ENCODE measurements at places on chromosomes 2 and 18.
A peak's percentile ranks its signal among the peaks of the same experiment; 100 is the strongest.

DNA sequence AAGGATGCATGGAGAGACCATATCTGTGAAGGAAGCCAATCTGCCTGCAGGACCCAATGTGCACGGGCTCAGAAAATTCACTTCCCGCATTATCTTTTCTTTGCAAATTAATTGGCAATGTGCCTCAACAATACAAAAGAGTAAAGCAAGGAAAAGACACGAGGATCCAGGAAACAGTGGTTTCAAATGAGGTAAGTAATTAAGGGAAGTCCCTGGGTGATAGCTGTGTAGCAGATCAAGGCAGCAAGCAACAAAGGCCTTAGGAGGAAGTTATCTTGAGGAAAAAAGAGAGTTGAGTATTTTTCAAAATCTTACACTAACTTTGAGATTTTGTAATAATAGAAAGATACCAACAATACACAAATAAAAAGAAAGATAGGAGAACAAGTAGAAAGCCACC lies 44.3 kb upstream of the TGIF1 start:
- DNase-seq: no peak

- DNase-seq: no peak
Observed at GRCh38 chr2:187302586-187302985, 145.5 kb downstream of the CALCRL start.

DNA sequence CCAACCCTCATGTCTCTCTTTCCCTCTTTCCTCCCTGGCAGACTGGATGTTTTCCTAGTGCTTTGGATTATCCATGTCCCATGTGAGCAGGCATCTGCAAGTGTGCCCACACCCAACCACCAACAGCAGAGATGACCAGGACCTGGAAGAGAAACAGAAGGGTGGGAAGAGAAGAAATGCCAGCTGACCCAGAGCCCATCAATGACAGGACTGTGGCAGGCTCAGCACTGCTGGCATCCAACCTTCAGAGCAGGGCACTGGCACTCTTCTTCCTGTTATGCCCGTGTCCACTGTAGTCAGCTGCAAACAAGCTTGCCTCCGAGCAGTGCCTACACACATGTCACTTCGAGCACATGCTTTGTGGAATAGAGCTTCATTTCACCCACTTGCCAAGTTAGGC lies 121.1 kb downstream of the TANC1 start:
- no peak for DNase-seq

DNA sequence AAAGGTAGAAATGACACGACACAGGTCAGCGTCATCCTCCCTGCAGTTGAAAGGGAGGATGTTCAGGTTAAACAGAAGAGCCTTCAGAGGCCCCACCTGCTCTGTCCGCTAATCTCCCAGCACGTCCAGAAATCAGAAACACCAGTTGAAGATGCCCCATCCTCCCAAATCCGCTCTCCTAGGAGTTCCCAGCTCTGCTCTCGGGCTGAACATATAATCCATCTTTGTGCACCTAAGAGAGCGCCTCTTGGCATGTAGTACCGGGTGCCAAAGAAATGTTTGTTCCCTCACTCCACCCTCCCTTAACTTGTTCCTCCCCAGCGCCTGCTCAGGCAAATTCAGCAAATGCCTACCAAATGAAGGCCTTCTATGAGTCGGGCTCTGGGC lies 145.2 kb upstream of the SMAD2 start:
- DNase-seq: no peak

GRCh38 chr18:64966667-64967066 lies 784.1 kb upstream of the CDH7 start:
- no peak for DNase-seq

GRCh38 chr2:157747695-157748370 lies 119.2 kb upstream of the ACVR1C start:
- no peak for DNase-seq

DNA sequence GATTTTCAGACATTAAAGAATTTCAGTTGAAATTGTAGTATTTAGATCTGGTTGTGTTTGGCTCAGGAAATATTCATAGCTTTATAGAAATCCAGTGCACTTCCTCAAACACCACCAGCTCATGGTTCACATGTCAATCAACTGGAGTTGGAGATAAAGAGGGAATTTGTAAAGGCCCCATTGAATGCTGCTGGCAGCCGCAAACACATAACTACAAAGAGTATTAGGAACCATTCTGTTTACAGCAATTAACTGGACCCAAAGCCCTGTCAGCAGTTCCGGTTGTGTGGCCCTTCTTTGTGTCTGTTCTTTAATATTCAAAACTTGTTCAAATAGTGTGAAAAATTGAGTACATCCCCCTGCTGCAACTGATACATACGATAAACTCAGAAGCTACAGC lies 107.4 kb upstream of the LRRTM4 start:
- DNase-seq: no peak

GRCh38 chr2:118167026-118167425 lies 78.8 kb downstream of the INSIG2 start:
- no peak for DNase-seq

DNA sequence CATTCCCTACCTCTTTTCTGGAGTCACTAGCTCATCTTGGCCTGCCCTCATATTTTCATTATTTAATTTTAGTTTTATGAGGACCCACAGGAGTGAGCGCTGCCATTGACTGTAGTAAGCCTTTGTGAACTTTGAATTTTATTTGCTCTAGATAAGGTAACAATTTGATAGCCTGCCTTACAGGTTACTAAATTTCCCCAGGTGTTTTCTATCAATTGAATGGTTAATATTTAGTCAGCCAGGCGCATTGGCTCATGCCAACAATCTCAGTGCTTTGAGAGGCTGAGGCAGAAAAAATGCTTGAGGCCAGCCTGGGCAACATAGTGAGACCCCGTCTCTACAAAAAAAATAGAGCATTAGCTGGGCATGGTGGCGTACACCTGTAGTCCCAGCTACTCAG lies 50.2 kb downstream of the DAW1 start:
- no peak for DNase-seq

GRCh38 chr2:98846041-98846440 lies 90.0 kb downstream of the CRACDL start:
- DNase-seq: no peak

DNA sequence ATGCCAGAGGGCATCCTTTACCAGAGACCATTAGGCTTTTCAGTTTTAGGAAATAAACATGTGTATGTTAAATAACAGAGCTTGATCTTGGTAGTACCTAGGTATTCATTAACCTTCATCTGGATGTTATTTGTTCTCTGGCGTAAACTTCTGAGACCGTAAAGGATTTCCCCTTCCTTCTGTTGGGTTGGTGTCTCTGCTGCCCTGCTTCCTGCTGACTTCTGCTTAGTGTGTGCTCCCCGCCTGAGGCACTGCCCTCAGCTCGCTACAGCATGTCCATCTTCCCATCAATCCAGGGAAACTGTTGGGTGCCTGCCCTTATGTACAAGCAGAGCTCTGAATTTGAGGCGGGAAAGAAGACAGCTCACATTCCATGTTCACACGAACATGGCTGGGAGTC lies 177.9 kb downstream of the TPGS2 start:
- DNase-seq: no peak

DNA sequence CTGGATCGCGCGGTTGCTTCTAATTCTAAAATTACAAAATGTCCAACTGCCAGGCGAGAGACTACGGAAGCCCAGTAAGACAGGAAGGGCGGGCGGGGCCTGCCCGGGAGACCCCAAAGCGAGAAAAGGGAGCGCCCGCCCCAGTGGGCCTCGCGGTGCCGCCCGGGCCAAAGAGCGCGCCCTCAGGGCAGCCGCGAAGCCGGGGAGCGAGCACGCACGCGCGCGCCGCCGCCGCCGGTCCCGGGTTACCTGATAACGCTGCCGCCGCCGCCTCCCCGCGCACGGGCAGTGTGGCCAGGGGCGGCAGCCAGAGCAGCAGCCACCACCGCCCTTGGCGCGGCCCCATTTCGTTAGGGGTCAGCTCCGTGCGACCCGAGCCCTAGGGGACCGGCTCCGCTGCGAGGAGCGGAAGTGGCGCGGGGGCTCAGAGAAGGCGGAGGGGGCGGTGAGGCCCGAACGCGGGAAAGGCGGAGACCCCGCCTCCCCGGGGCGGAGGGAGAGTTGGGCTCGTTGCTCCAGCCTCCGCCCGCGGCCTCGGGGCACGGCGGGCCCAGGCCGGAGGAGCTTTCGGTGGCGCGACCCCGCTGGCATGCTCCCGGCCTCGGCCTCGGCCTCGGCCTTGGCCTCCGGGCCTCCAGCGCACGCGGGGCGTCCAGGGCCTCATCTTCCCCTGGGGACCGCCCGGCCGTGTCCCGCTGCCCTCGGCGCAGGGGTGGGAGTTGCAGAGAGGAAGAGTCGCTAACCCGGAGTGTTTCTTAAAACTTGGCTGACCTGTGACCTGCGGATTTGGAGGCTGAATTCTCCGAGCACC lies at the start of gene NEMP2:
TSS of gene NEMP2 (minus strand) at position 413 of the 811 bp plus-strand sequence. CDS start at position 346, 67 bp downstream.
- peak; percentile 65 for DNase-seq

- DNase-seq: no peak
Observed at GRCh38 chr2:113268621-113269360, 9.9 kb downstream of the PAX8 start.

DNA sequence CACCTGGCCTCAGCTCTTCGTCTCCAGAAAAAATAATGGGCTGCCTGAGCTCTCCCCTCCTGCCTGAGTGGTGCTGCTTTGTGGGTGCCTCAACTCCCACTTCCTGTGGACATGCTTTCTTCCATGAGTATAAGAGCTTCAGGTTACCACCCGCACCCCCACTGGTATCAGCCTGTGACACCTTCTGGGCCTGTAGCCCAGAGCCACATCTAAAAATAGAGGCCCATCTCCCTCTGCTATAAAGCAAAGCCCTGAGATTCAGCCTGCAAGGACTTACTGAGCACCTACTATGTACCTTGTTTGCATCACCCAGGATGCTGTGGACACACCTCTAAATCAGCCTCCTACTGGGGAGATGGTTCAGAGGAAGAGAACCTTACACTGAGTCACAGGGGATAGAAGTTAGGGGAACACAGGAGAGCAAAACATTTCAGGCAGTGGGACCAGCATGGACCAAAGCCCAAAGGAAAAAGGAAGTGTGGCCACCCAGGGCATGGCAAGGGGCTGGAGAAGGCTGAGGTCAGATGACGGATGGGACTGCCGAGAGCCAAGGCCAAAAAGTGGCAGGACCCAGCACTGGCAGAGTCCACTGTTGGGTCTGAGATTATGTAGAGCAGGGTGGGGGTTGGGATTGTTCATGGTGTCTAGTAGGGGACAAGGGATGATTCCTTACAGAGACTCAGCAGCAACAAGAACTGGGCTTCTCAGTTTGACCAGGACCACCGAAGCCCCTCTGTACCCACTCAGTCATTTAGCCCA lies 123.7 kb upstream of the PPP1CB start:
- no peak for DNase-seq

- DNase-seq: no peak
Observed at GRCh38 chr2:43086451-43087221, 139.8 kb downstream of the ZFP36L2 start.

DNA sequence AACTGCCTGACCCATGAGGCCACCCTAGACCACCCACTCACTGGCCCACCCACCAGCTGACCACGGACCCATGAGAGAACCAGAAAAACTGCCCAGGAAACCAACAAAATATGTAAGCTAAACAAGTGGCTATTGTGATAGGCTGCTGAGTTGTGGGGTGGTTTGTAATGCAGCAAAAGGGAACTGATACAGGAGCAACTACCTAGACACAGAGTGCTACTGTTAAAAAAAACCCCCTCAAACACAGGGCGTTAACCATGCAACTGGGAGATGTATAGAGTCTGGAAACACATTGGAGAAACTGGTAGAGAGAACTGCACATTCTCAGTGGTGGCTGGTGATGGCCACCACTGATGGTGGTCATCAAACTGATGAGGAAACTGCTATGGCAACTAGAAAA lies 206.3 kb upstream of the GYPC start:
- DNase-seq: no peak

DNA sequence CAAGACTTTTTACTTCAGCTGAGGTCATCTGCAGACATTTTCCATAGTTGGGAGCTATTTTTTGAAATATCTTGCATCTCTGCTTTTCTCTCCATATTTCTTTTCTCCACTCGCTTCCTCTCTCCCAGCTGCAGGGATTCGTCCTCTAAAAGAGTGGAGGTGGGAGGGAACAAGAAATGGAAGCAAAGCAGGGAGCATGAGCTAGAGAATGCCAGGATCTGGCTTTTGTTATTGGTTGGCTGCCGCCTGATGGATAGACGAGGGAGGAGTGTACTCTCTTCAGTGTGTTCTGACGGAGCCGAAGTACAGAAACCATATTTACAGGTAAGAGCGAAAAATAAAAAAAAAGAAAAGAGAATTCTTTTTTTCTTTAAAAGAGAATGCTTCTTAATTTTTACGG lies at the start of gene CSRNP3:
TSS of gene CSRNP3 (plus strand) at position 282 of the 400 bp plus-strand sequence. CDS start 125,368 bp downstream, outside the sequence.
- no peak for DNase-seq

- DNase-seq: no peak
Observed at GRCh38 chr2:25539136-25539535, 134.2 kb downstream of the DTNB start.

DNA sequence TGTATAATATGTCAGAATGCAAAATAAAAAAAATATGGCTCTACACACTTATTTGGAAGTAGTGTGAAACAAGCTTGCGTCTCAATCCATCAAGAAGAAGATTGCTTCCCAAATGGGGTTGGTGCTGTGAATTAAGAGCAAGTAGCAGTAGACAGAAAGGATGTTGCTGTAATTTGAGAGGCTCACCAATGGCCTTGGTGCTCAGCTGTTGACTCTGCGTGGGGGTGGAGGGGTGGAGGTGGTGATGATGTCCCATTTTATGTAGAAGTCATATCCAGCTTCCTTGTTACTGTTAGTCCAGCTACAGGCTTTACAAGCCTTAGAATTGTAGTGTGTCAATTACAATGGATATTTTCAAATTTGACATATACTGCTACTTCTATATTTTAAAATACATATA lies 223.4 kb upstream of the RND3 start:
- DNase-seq: no peak

All from stimulated activated CD4-positive, alpha-beta T cell treated with anti-CD3 and anti-CD28 coated beads, Interleukin-1b, Interleukin-23, amount 100 ng/mL, for 24 hours (primary cell).